Upper lobe of left lung (tissue), 6 donors: ENCODE measurements at places on chromosomes 12 and 14. TPM values are rescaled to one million over a fixed set of nuclear protein-coding genes. Genes with fewer than 3 reads are reported as not detected.

GRCh38 chr12:75507086-75507485, 4.3 kb downstream of the KRR1 start:
- DNase-seq: no peak
- H3K4me1 ChIP-seq: peaks cover 16% of the 10 kb centered on the region

DNA sequence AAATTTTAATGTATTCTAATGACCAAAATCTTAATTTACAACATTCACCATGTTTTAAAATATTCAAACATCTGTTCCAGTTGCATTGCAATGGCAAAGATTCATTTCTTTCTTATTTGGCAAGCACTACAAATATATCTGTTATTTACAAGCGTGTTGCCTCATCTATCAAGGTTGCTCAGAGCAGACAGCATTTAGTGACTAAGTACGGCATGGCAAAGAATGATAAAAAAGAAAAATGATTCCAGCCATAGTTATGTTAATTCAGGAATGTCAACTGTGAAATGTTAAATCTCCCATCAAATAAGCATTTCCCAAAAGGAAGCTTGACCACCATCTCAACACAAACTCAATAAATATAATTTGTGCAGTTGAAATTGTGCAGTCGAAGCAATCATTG, 312.1 kb downstream of the SEC23A start:
- H3K27ac ChIP-seq: no peak overlapping the region
- H3K4me1 ChIP-seq: no peaks in the 10 kb centered on the region
- DNase-seq: no peak
- no peaks in the 10 kb centered on the region for H3K27me3 ChIP-seq
- no peak overlapping the region for H3K4me3 ChIP-seq

OAS2 gene
- total RNA-seq: 59.7 TPM

DNA sequence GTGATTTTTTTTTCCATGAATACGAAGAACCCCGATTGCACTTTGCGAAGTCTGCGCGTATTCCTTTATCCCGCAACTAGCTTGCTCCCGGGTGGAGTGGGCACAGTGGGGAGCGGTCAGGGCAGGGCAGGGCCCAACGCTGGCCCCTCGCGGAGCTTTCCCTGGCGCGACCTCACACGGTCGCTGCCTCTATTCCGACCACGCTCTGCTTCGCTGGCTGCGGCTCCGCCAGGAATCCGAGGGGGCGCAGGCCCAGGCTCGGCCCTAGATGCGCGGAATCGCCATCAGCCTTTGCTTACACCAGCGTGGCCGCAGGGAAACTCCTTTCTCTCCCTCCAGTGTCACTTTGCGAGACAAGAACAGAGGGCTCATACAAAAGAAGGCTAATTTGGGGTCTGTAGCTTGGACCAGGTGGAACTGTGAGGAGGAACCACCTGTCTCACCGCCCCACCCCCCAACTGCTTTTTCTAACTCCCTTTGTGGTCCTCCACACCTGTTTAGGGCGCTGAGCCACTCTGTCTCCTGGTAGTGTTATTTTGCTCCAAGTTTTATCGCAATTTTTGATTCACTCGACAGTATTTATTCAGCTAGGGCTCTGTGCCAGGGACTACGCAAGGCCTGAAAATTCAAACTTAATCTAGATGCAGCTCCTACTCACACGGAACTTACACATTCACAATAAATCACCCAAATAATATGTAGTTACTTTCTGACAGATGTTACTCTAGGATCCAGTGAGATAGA, 3.1 kb upstream of the NKX2-1 start:
- peaks cover 11% of the 10 kb centered on the region for H3K27me3 ChIP-seq
- peaks cover 37% of the 10 kb centered on the region for H3K4me1 ChIP-seq
- peak overlapping the region; percentile 24 for H3K4me3 ChIP-seq
- peak overlapping the region; percentile 93 for H3K27ac ChIP-seq
- DNase-seq: peak; percentile 26
- H3K36me3 ChIP-seq: no peaks in the 10 kb centered on the region

GRCh38 chr14:67199016-67199415, 9.8 kb downstream of the GARIN2 start:
- no peak overlapping the region for H3K4me3 ChIP-seq
- DNase-seq: no peak
- no peaks in the 10 kb centered on the region for H3K4me1 ChIP-seq
- no peak overlapping the region for H3K27ac ChIP-seq

DNA sequence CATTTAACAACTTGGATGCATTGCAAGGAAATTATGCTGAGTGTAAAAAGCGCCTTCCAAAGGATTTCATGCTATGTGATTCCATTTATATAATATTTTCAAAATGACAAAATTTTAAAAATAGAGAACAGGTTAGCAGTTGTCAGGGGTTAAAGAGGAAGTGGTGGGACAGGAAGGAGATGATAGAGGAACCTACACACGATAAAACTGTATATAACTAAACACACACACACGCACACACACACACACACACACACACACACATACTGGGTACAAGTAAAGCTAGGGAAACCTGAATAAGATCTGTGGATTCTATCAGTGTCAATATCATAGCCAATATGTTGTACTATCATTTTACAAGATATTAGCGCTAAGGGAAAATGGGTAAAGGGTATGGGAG, 17.2 kb downstream of the TTC9 start:
- H3K36me3 ChIP-seq: no peaks in the 10 kb centered on the region
- H3K27me3 ChIP-seq: no peaks in the 10 kb centered on the region
- H3K4me1 ChIP-seq: peaks cover 11% of the 10 kb centered on the region
- no peak for DNase-seq
- H3K4me3 ChIP-seq: no peak overlapping the region

SERPINA5 gene
- 2.5 TPM for total RNA-seq

- H3K36me3 ChIP-seq: no peaks in the 10 kb centered on the region
- no peaks in the 10 kb centered on the region for H3K27me3 ChIP-seq
- no peak overlapping the region for H3K4me3 ChIP-seq
- no peak overlapping the region for H3K27ac ChIP-seq
- no peaks in the 10 kb centered on the region for H3K4me1 ChIP-seq
Measured at GRCh38 chr14:32307881-32308582, 21.1 kb upstream of the AKAP6 start.

GPR137C gene
- total RNA-seq: 0.43 TPM

- no peaks in the 10 kb centered on the region for H3K36me3 ChIP-seq
- H3K27ac ChIP-seq: no peak overlapping the region
- peaks cover 8% of the 10 kb centered on the region for H3K4me1 ChIP-seq
- DNase-seq: no peak
- H3K4me3 ChIP-seq: no peak overlapping the region
- no peaks in the 10 kb centered on the region for H3K27me3 ChIP-seq
Measured at GRCh38 chr12:63862187-63862968, 17.9 kb downstream of the SRGAP1 start.

TCL1B gene
- total RNA-seq: not detected

- peaks cover 7% of the 10 kb centered on the region for H3K27me3 ChIP-seq
- DNase-seq: peak; percentile 91
- H3K27ac ChIP-seq: peak overlapping the region; percentile 62
- no peaks in the 10 kb centered on the region for H3K36me3 ChIP-seq
- H3K4me1 ChIP-seq: peaks cover 44% of the 10 kb centered on the region
Measured at GRCh38 chr14:105087308-105087962, 22.2 kb upstream of the GPR132 start.

ERBB3 gene
- total RNA-seq: 56.8 TPM

DNA sequence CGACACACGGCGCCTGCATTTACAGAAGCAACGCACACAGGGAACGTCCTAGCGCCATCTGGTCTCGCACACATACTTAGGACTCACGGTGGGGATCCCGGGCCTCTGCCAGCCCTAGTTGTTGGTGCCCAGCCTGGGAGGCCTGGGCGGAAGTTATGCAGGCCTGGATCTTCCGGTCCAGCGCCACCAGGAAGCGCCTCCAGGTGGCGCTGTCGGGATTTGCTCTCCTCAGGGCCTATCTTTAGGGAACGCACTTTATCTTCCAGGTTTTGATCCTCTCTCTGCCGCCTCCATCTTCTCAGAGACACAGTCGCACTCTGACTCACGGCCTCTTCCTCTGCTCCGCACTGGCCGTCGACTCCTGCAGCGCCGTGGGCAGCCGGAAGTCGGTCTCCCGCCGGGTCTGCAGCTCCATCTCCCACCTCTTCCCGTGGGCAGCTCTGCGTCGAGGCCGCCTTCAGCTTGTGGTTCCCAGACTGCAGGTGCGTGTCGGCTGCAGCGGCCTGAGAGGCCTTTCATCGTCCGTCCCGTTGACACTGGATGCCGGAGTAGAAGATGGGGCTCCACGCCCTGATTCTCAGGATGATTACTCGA, 760.4 kb downstream of the TMEM121 start:
- peak; percentile 73 for DNase-seq
- no peaks in the 10 kb centered on the region for H3K27me3 ChIP-seq
- H3K4me1 ChIP-seq: no peaks in the 10 kb centered on the region
- no peak overlapping the region for H3K27ac ChIP-seq
- H3K4me3 ChIP-seq: no peak overlapping the region
- no peaks in the 10 kb centered on the region for H3K36me3 ChIP-seq

GRCh38 chr12:41174602-41175001, 13.5 kb upstream of the PDZRN4 start:
- no peak for DNase-seq
- no peaks in the 10 kb centered on the region for H3K4me1 ChIP-seq
- no peaks in the 10 kb centered on the region for H3K27me3 ChIP-seq
- H3K36me3 ChIP-seq: no peaks in the 10 kb centered on the region

DNA sequence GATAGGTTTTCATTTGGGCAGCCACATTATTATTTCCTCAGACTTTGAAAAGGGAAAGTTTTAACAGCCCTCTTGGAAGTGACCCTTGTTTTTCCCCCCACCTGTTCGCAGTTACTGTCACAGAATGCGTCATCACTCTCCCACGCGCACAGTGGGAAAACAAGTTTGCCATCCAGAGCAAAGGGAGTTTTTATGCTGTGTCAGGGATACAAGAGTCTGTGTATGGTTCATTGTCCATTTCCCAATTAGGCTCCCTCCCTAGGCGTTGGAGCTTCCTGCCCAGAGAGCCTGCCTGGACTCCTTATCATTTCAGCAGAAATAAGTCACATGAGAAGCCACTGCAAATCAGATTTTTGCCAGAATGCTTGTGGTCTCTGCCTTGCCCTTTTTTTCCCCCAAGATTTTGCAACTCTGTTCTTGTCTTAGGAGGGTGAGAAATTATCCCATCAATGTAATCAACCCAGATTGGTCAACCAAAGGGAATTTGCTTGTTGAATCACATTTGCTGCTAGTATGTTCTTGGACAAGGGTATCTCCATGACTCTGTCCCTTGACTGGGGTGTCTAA, 104.1 kb downstream of the IGF1 start:
- no peak overlapping the region for H3K27ac ChIP-seq
- H3K27me3 ChIP-seq: no peaks in the 10 kb centered on the region
- H3K36me3 ChIP-seq: no peaks in the 10 kb centered on the region
- no peaks in the 10 kb centered on the region for H3K4me1 ChIP-seq
- no peak overlapping the region for H3K4me3 ChIP-seq
- DNase-seq: no peak

DNA sequence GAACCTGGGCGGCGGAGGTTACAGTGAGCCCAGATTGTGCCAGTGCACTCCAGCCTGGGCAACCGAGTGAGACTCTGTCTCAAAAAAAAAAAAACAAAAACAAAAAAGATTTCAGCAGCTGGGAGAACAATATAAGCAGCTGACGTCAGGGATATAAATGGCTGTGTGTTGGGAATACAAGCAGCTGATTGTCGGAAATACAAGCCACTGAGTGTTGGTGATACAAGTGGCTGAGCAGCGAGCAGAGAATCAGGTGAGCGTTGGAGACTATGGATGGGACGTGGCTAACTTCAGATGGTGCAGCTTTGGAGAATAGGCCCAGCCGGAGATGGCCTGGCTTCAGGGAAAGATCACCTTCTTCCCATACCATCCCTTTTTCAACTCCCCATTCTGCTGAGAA, 32.0 kb downstream of the PSEN1 start:
- H3K27ac ChIP-seq: no peak overlapping the region
- no peaks in the 10 kb centered on the region for H3K27me3 ChIP-seq
- DNase-seq: no peak
- H3K36me3 ChIP-seq: peaks cover 40% of the 10 kb centered on the region
- H3K4me1 ChIP-seq: no peaks in the 10 kb centered on the region

CISTR gene
- total RNA-seq: not detected

GRCh38 chr14:102930753-102931579, 8.5 kb downstream of the AMN start:
- peaks cover 26% of the 10 kb centered on the region for H3K36me3 ChIP-seq
- H3K4me3 ChIP-seq: no peak overlapping the region
- H3K27me3 ChIP-seq: peaks cover 2% of the 10 kb centered on the region
- H3K27ac ChIP-seq: no peak overlapping the region

DNA sequence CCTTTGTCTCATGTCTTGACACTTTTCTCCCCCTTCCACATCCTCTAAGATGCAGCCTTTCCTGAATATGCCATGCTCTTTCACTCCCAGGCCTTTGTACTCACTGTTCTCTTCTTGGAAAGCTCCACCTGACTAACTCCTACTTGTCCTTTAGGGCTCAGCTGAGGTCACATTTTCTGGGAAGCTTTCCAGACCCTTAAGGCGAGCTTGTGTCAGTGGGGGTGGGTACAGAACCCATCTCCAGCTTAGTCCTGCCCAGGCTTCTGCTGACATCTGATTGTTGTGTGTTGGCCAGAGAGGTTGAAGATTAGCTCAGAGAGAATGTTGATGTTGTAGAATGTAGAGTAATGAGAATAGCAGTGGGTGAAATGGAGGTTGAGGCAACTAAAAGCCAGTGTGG, 2.9 kb upstream of the TSFM start:
- no peak overlapping the region for H3K4me3 ChIP-seq
- no peaks in the 10 kb centered on the region for H3K27me3 ChIP-seq
- H3K36me3 ChIP-seq: no peaks in the 10 kb centered on the region
- DNase-seq: no peak
- no peak overlapping the region for H3K27ac ChIP-seq

SYT10 gene
- total RNA-seq: not detected

DNA sequence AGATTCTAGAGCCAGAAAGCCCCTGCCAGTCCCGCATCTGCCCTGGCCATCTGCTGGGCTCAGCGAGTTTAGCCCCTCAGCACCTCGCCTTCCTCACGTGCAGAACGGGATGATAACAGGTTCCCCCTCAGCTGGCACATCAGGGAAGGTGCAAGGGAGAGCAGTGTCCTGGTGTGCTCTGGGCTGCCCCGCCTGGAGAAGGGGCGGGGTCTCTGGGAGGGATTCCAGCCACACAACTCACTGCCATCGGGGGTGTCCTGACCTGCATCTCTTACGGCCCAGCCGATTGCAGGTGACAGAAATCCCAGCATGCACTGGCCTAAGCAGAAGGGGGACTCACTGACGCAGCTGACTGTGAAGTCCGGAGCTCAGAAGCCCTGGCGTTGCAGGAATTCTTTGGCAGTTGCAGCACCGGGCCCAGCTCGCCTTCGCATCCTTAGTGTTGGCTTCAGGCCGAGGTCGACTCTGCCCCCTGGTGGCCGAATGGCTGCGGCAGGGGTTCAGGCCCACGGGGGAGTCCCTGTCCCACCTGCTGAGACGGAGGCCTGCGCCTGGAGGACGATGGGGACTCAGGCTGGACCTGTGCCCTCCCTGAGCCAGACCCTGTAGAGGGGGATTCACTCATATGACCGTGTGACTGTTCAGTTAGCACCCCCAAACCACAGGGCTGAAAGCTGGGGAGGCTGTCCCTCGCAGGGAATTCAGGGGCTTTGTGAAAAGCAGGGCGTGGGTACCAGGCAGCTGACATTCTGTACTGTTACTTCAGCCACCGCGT, 178.6 kb downstream of the ADGRD1 start:
- no peak overlapping the region for H3K27ac ChIP-seq
- no peak overlapping the region for H3K4me3 ChIP-seq

PTPN6 gene
- total RNA-seq: 205 TPM
